ENCODE measurements at places on chromosomes 11 and 22.

DNA sequence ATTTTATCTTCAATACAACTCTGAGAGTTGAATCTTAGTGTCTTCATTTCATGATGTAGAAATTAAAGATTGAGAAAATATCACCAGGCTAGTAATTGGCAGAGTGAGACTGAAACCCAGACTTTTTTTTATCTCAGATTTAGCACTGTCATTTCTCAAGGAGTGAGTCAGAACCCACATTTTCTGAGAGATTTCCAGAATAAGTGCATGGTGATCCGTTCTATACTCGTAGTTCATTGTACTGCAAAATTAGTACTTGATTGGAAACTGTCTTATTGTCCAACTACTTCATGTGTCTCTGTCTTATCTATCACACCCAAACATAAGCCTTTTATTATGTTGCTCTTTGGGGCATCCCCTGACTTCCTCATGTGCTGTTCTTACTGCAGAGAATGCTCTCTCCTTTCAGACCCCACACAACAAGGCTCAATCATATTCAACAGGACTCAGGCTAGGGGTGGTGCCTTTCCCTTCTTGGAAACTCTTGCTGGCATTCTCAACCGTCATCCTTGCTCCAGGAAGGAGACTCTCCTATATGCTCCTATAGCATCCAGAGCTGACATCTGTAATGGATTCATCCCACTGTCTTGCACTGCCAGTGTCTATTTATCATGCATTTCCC is 76.7 kb upstream of the BLID start:
- DNase-seq = no peak

- DNase-seq = no peak
These were observed 225.7 kb downstream of the DDX10 start for GRCh38 chr11:108890482-108891105.

DNA sequence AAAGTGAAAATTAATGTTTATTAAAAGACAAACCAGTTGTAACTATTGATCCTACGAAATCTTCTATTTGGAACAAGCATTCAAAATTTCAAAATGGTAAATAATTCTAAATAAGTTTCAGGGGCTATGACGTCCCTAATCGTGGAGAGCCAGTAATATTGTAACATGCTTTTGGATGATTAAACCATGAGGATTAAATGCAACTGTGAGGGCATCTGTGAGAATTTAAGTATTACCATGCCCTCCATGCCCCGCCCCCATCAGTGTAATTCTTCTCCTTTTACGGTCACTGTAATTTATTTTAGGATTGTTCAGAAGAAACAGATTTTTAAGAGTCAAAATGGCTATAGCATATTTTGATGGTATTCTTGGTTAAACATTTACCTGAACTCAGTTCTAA is 133.2 kb downstream of the APOL5 start:
- DNase-seq = no peak

GRCh38 chr11:44873537-44873936 is 77.1 kb downstream of the TP53I11 start:
- DNase-seq = no peak

DNA sequence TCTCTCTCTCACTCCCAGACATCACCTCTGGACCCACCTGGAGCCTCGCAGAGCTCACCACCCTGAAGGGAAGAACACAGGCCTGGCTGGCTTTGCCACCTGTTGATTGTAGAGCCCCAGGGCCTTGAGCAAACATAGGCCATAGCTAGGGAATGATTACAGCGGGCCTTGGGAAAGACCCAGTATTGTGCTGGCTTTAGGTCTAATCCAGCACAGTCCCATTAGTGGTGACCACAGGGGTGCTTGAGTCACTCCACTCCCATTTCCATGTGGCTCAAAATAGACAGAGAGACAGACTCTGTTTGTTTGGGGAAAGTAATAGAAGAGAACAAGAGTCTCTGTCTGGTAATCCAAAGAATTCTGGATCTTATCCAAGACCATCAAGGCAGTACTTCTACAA is 42.7 kb upstream of the FAM181B start:
- DNase-seq = no peak

DNA sequence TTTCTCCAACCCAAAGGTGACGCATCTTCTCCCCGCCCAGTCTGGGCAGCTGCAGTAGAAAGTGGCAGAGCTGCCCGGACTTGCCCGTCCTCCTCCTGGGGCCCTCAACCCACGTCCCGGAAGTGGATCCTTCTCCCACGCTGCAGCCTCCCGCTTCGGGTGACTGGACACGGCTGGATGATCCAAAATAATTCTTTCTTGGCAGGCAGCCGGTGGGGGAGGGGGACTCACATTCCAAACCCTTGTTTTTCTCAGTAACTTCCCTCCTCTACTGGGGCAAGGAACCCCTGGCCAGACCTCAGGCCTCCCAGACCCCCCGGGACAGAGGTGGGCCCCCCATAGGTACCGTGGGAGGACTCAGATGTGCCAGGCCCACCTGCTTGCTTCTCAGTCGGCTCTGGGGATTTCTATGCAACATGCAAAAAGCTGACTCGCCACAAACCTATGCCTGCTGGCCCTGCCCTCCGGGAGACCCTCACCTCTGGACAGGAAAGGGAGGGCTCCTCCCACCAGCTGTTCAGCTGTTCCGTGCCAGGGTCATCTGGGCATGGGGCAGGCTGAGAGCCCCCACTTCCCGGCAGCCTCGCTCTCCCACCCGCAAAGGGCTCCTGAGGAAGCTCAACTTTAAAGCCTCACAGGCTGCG is 1.4 kb downstream of the PLXNB2 start:
- no peak for DNase-seq

- no peak for DNase-seq
These were observed 230.4 kb downstream of the ST3GAL4 start for GRCh38 chr11:126585774-126586491.

- DNase-seq = no peak
These were observed 251.3 kb downstream of the SBF2 start for GRCh38 chr11:10042699-10043098.

GRCh38 chr11:10617551-10617950 is 49.1 kb upstream of the LYVE1 start:
- no peak for DNase-seq

DNA sequence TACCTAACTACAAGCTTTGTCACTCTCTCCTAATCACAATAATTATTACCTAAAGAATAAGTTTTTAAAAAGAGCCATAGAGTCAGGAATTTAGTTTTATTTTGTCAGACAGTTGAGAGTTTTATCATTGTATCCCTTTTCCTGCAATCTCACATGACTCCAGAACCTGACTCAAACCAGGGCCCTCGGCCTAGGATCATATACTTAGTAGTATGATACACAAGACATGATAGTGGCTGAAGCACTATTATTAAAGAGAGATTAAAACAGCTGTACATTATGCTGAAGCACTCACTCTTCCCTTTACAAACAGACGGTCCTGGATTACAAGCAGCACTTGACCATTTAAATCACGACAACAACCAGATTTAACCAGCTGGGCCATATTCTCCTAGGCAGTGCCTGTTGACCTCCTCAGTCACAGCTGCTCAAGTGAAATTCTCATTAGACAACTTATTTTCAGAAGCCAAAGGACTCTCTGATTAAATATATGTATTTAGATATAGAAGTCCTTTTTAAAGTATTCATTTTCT is 44.0 kb downstream of the SOX6 start:
- DNase-seq = no peak

- DNase-seq = no peak
These were observed 48.0 kb downstream of the LRRC32 start for GRCh38 chr11:76622493-76623094.

Data from activated CD8-positive, alpha-beta memory T cell treated with anti-CD3 and anti-CD28 coated beads for 48 hours (primary cell).